HCEC 1CT (cell line): ENCODE measurements at places on chromosomes 3 and 15.
A peak's percentile ranks its signal among the peaks of the same experiment; 100 is the strongest.

GRCh38 chr3:115100806-115101205 is 46.3 kb downstream of the ZBTB20 start:
- no peak for DNase-seq

DNA sequence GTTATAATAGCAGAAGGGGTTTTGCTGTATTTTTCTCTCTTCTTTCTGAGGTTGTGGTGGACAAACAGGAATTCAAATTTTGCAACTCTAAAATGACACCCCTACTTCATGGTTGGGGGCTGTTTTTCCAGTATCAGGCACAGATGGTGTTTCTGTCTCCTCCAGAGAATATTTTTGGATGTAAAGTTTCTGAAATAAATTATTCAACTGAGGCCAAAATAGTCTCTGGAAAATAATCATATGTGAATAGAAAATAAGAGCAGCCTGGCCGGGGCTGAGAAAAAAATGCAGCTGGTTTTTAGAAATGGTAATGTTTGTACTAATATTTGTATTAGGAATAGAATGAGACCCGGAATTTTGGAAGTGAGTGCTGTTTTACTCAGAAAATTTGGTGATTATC is 121.3 kb upstream of the ADAMTS9 start:
- DNase-seq, result no peak

- no peak for DNase-seq
These were observed 88.7 kb downstream of the GABRG3 start for GRCh38 chr15:27059610-27060202.

GRCh38 chr3:16349986-16350596 is 85.1 kb downstream of the OXNAD1 start:
- peak; percentile 48 for DNase-seq

DNA sequence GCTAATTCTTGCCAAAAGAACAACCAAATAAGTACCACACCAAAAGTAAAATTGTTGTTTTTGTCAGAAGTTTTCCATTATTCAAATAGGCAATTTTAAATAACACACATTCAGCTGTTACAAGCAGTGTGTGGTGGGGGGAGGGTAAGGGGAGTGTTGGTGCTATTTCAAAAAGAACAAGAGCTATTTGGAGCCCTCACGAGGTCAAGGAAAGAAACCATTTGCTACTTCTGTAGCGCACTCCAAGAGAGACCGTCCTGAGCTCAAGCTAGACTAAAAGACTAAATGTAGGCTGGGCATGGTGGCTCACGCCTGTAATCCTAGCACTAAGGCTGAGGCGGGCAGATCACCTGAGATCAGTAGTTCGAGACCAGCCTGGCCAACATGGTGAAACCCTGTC is 21.2 kb upstream of the IGF2BP2 start:
- no peak for DNase-seq
